Fibroblast of skin of right biceps (primary cell): ENCODE measurements at places on chromosomes 13 and 19.

DNA sequence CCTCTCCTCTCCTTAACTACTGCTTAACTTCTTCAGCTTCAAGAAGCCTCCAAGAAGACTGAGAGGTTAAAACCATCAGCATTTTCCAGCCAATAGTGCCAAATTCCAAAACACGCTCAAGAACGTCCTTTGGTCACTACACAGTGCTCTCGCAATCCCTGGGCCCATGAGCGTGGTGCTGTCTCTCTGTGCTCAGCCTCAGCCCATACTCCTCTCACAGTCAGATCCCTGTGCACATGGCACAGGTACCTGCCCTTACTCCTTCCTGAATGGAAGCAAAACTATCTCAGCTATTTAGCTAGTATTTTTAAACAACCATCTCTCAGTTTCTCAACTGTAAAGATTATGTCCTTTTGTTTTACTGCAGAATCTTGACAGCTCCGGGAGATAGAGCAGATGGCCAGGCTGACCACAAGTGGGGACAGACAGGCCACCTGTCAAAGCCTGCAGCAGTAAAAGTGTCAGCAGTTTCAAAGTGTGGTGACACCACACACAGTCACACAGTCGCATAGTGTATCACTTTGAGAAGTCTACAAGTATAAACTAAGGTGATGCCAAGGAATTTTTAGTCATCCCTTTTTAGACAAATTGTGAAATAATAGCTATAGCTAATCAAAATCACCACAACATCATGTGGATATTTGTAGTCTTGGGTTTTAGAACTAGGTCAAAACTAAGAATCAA, 35.7 kb downstream of the DZIP1 start:
- no peak for DNase-seq

- DNase-seq: peak; percentile 62
Observed at GRCh38 chr13:101447852-101448251, 4.6 kb upstream of the ITGBL1 start.

- DNase-seq: no peak
Observed at GRCh38 chr13:86109107-86109506, 309.9 kb upstream of the SLITRK6 start.

DNA sequence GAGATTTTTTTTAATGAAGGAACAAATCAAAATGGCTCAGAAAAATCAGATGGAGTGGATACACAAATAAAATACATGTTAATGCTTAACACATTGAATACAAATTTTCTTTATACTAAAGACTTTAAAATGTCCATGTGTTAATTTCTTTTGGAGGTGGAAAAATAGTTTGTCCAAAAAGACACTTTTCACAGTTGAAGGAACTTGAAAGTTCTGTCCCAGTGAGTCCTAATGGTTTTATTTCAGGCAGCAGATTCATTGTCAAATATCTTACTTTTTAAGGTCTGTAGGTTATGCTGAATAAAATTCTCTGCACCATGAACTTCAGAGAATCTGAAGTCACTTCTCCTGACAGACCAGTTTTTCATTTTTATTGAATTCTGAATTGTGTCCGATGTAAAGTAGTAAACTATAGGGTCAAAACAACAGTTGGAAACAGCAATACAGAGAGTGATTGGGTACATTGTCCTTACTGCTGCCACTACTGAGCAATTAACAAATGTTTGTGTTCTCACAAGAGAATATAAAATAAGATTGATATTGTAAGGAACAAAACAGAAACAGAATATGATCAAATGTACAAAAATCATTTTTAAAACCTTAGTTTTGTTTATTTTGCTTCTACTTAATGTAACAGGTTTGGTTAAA, 1.6 kb downstream of the LPAR6 start:
- DNase-seq: no peak

- DNase-seq: peak; percentile 76
Observed at GRCh38 chr13:77800219-77800618, 102.7 kb downstream of the SLAIN1 start.

GRCh38 chr13:68125087-68125480, 894.9 kb upstream of the PCDH9 start:
- DNase-seq: no peak

DNA sequence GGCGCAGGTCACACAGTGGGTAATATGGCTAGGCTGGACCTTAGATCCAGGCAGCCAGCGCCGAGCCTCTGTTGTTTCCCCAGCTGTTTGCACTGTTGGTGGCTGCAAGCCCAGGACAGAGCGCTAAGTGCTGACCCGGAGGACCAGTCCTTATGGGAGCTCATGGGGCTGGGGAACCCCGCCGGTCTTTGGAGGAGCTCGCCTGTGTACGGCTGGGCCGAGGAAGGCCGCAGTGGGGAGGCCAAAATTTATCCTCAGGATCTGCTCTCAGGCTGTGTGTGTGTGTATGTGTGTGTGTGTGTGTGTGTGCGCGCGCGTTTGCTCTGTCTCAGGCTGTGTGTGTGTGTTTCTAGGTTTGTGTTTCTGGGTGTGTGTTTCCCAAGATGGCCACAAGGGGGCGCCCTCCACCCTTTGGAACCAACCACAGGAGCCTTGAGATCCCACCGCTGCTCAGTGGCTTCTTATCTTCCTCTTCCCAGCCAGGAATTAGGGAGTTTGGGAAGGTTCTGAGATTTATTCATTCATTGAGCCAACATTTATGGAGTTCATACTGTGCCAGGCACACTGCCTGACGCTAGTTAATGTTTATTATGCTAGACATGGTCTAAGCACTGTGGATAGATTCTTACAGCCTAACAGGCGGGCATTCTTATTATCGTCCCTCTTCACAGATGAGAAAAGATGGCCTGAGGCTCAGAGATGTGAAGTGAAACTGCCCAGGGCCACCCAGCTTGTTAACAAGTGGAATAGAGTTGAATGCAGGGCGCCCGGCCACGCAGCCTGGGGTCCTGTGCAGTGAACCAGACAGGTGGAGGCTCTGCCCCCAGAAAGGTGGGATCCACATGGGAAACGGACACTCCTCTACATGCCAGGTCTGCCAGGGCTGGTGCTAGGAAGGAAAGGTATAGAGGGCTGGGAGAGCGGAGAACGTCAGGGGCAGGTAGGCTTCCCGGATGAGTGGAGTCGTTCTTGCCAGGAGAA, 13.0 kb downstream of the PGLYRP1 start:
- peak; percentile 66 for DNase-seq

- no peak for DNase-seq
Observed at GRCh38 chr13:113088691-113089020, 16.9 kb upstream of the F7 start.
